Stimulated activated CD4-positive, alpha-beta T cell treated with anti-CD3 and anti-CD28 coated beads, Interleukin-15, amount 100 ng/mL, for 1 hour (primary cell): ENCODE measurements at places on chromosomes 5 and 9.

DNA sequence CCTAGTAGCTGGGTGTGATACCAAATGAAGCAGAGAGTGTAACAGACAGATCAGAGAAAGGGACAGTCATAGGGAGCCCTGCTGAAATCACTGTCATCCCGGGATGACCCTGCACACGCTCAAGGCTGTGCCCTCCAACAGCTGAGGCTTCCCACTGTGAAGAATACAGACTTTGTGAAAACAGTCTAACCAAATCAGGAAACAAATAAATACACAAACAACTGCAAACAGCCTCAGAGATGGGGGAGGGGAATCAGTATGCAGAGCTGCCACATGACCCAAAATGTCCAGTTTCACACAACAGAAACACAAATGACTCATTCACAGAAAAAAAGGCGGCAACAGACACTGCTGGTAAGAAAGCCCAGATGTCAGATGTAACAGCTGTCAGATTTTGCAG lies 101.9 kb downstream of the ADAMTS2 start:
- no peak for DNase-seq

DNA sequence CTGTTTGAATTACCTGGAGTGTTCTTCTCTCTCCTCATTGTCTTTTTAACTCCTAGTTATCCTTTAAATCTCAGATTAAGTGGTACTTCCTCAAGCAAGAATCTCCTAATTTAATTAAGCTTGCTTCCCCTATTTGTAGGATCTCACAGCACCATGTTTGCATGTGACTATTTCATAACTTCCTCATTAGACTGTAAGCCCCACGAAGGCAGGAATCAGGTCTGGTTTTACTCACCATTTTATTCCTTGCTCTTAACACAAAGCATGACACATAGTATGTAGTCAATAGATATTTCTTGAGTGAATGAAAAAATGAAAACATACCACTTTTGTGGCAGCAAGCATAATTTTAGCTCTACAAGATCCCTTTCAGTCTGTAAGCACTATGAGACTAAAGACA lies 1.3 kb upstream of the ERMP1 start:
- DNase-seq: no peak

- no peak for DNase-seq
Measured at GRCh38 chr9:112086627-112087026, 88.5 kb downstream of the SUSD1 start.

- no peak for DNase-seq
Measured at GRCh38 chr5:139759219-139759721, 36.3 kb upstream of the PSD2 start.
